ENCODE measurements at places on chromosomes 11 and 22.

- no peak for DNase-seq
Observed at GRCh38 chr11:62298975-62299374, at the start of gene SCGB1D4. Gene SCGB1D4, minus strand, starts transcription at chr11:62299075. Its CDS starts 65 bp downstream, at chr11:62299010.

- no peak for DNase-seq
Observed at GRCh38 chr11:6633422-6634408, 14.5 kb upstream of the TPP1 start.

GRCh38 chr11:86934582-86934900 is 20.7 kb downstream of the FZD4 start:
- no peak for DNase-seq

DNA sequence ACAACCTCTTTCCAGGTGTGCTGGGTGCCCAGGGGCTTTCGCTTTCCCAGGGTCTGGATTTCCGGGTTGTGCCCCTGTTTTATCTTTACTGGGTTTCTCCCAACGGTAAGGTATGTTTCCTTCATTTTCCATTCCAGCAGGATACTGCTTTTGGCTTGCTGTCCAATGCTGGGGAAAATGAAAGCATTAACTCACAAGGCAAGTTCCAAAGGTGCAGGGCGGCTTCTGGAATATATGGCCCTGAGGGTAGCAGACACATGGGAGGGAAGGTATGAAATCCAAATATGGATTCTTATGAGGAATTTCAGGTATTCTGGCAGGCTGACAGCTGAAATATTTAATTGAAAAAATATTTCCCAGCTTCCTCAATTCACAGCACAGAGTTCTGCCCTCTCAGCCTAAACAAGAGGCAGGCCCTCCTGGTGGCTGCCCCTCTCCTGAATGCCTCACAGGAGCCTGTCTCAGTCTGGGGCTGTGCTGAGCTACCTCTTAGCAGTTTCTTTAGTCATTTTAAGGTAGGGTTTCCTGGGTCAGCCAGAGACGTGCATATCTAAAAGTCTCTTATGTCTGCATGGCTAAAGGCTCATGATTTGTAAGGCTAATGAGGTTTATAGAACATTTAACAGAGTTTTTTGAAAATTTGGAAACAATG is 318.6 kb upstream of the B3GAT1 start:
- DNase-seq: no peak

DNA sequence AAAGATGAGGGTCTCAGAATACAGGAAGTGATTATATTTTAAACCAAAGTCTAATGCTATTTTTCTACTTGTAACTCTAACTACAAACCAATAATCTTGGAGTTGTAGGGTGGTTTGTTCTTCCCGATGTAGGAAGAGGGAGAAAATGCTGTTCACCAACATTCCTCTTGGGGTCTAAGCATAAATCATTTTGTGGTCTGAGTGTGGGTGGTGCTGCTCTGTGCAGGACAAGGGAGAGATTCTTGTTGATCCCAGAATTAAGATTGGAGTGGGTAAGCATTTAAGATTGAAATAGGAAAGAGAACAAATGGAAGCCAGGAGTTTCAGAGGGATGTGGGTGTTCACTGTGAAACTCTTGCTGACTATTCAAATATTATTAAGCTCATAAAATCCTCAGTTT is 38.6 kb upstream of the MMP13 start:
- DNase-seq: no peak

- DNase-seq: no peak
Observed at GRCh38 chr11:16126362-16126761, 230.0 kb downstream of the SOX6 start.

DNA sequence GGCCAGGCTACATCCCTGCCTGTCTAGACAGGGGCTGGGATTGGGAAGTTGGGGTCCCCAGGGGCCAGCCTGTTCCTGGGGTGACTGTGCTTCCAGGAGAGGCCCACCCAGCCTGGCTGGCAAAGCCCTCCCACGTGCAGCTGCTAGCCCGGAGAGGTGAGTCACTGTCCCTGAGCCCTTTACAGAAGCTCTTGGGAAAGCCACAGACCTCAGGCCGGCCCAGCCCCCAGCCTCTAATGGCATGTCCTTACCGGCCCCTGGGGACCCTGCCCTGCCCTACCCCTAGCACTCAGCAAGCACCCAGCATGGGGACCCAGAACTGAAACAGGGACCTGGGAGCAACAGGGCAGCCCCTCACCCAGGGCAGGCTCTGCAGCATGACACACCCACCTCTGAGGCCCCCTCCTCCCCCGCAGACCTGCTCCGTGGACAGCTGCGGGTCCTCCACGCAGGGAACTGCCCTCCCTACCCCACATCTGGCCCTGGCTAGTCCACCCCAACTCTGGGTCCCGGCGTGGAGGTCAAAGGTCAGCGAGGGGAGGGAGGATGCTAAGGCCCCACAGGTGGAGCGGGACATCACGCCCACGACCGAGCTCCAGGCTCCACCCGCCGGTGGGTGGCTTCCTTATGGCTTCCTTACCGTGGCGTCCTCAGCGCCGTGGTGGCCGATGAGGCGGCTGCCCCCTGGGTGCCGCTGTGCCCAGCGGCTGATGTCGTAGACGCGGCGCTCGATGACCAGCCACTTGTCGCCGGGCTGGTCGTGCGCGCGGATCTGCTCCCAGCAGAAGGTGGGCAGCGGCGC is 615 bp downstream of the FADS3 start:
- DNase-seq: peak; percentile 67

GRCh38 chr11:14642453-14642852 is 1.2 kb upstream of the PDE3B start:
- no peak for DNase-seq

- DNase-seq: no peak
Observed at GRCh38 chr22:46008291-46008690, 31.3 kb upstream of the WNT7B start.

DNA sequence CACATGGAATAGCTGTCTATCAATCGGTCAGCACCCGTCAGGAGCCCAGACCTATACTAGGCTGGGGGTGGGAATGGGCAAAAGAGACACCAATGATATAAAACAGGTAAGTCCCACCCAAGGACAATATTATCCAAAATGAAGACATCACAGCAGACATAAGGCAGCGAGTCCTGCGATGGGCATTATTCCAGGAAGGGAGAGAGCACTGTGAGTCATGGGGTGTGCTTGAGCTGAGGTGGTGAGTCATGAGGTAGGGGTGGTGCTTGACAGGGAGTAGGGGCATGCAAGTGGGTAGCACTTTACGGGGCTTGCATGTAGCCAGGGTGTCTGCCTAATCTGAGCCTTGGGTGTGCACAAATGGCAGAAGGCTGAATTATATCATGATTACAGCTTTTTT is 605.0 kb upstream of the CADM1 start:
- no peak for DNase-seq

- DNase-seq: no peak
Observed at GRCh38 chr11:25755918-25756584, 575.9 kb upstream of the ANO3 start.

DNA sequence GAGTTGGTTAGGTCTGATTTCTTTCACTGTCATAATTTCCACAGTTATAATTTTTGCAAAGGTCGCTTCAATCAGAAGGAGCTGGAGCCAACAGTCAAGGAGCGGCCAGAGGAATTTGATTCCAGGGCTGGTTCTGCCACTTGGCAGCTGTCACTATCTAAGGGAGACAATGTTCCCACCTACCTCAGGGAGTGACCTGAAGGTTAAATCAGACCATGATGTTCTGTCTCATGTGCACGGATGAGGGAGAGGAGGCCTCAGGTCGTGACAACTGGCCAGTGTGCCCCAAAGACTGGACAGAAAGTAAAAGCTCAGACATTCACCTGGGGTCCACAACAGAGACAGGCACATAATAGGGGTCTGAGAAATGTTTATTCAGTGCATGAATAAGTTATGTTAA is 7.6 kb downstream of the MRGPRD start:
- no peak for DNase-seq

- no peak for DNase-seq
Observed at GRCh38 chr11:102289592-102289991, 27.7 kb upstream of the BIRC3 start.

DNA sequence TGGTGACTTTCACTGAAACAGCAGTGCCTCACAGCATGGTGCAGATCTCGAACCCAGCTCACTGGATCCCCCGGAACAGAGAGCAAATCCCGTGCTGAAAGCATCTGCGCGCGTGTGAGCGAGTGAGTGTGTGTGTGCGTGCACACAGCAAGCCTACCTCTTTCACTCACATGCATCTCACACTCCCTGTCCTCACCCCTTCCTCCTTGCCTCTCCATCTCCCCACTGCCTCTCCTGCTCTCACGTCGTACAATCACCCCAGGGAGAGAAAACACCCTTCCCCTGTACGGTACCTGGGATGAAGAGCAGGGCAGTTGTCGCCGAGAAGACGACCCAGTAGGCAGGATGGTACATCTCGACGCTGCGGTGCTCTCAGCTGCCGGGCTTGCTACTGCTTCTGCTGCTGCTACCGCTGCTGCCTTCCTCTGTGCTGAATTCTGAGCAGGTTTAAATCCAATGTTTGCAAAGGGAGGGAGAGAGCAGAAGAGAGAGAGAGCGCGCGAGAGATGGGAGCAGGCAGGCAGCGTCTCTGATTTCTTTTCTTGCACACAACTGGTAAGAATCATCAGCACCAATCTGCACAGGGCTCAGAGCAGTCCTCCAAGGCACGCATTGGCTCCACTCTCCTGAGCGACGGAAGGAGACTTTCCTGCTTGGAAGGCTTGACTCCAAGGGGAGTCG is at the start of gene OPCML:
Gene OPCML, minus strand, starts transcription at position 531 of the 681 bp plus-strand sequence.
- no peak for DNase-seq

DNA sequence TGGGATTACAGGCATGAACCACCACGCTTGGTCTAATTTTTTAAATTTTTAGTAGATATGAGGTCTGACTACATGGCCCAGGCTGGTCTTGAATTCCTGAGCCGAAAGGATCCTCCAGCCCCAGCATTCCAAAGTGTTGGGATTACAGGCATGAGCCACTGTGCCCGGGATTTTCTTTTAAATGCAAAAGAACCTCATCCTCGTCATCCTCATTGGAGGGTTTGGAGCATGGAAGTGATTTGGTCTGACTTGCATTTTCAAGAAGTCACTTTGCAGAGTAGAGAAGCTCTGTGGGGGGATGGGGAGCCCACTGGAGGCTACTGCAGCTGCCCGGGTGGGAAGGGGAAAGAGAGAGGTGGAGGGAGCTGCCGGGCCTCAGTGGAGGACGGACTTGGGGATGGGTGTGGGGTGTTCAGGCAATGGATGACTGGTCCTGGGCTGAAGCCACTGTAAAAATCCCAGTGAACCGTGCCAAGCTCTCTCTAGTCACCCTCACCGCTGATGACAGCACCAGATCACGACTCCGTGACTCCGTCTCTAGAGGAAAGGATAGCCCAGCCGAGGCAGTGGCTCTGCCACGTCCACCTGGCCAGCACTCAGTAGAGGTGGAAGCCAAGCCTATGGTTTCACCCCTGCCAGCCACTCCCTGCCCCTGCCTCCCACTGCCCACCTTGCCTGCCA is 32.8 kb upstream of the SLC22A12 start:
- DNase-seq: no peak

GRCh38 chr11:123741159-123742030 is at the start of gene ZNF202:
Gene ZNF202, minus strand, starts transcription at chr11:123741660. Its CDS starts 10,772 bp downstream, at chr11:123730888.
- peak; percentile 93 for DNase-seq

- DNase-seq: no peak
Observed at GRCh38 chr22:43308060-43308830, 34.9 kb downstream of the SCUBE1 start.

GRCh38 chr11:100808904-100809491 is 121.9 kb downstream of the ARHGAP42 start:
- DNase-seq: no peak

- no peak for DNase-seq
Observed at GRCh38 chr11:69671734-69672465, 3.3 kb downstream of the LTO1 start.
